Suppressor macrophage treated with lipopolysaccharide for 1 hour (primary cell): ENCODE measurements at places on chromosomes 7 and 10.

GRCh38 chr10:28812384-28813372 is 135.4 kb downstream of the BAMBI start:
- DNase-seq = no peak

DNA sequence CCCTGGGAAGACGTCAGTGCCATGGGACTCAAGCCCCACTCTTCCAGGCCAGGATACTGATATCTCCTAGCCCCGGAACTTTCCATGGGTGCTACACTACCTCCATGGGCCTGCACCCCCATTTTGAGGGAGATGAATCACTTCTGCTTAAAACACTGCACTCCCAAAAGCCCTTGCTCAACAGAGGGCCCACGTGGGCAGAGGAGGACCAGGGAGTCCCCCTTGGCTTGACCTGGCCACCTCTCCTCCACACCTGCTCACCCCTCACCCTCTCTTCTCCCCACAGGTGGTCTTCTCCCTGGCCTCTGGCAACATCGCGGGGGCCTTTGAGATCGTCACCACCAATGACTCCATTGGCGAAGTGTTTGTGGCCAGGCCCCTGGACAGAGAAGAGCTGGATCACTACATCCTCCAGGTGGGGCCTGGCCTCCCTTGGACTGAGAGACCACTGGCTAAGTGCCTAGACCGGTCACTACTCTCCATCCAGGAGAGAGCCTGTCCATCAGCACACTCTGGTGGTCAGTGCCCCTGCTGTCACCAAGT is 19.9 kb upstream of the C10orf105 start:
- DNase-seq = peak; percentile 41

GRCh38 chr10:113137941-113138685 is 188.1 kb downstream of the TCF7L2 start:
- DNase-seq = peak; percentile 88

DNA sequence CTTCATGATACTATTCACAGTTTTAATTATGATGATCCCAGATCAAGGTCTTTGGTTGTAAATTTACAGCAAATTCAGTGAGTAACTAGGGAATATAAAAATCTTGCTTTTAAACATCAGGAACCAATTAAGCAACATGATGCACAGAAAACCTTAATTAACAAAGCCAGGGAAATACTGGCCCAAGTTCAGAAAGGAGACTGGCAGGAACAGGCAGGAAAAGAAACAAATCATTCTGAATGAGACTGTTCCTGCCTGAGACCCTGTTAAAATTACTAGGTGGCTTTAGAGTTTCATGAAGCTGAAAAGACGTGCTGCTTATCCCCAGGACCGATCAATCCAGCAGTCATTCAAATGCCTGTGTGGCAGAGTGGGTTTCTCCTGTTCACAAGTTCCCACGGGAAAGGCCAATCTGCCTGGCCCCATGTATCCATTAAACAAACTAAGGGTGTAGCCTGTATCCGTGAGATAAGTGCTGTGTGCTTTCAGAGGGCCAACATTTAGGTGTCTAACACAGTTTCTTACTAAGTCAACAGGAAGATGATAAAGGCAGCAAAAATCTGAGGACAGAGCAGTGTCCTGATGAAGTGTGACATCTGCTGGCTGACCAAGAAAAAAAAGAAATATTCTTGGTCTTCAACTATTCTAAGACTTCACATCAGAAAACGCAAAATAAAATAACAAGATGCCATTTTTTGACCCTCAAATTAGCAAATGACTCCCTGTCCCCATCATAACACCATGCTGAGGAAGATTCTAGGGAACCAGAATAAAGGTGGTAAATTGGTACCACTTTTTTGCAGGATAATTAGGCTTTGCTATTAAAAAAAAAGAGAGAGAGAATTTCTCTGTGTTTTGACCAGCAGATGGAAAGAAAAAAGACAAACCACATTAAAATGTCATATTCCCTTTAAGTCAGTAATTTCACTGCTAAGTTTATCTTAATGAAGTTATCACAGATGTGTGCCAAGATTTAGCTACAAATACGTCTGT is 34.2 kb downstream of the PUS7 start:
- DNase-seq = peak; percentile 10

GRCh38 chr10:82961864-82962263 is 1086.9 kb downstream of the NRG3 start:
- DNase-seq = no peak

DNA sequence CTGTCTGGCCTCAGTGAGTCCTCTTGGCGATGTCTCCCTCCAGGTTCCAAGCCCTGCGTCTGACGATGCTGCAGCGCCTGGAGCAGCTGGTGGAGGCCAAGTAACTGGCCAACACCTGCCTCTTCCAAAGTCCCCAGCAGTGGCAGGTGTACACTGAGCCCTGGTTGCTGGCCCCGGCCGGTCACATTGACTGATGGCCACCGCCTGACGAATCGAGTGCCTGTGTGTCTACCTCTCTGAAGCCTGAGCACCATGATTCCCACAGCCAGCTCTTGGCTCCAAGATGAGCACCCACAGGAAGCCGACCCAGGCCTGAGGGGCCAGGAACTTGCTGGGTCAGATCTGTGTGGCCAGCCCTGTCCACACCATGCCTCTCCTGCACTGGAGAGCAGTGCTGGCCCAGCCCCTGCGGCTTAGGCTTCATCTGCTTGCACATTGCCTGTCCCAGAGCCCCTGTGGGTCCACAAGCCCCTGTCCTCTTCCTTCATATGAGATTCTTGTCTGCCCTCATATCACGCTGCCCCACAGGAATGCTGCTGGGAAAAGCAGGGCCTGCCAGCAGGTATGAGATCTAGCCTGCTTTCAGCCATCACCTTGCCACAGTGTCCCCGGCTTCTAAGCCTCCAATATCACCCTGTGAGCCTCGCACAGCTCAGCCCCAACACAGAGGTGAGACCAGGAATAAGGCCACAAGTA is 7.3 kb upstream of the ZNF22 start:
- no peak for DNase-seq

DNA sequence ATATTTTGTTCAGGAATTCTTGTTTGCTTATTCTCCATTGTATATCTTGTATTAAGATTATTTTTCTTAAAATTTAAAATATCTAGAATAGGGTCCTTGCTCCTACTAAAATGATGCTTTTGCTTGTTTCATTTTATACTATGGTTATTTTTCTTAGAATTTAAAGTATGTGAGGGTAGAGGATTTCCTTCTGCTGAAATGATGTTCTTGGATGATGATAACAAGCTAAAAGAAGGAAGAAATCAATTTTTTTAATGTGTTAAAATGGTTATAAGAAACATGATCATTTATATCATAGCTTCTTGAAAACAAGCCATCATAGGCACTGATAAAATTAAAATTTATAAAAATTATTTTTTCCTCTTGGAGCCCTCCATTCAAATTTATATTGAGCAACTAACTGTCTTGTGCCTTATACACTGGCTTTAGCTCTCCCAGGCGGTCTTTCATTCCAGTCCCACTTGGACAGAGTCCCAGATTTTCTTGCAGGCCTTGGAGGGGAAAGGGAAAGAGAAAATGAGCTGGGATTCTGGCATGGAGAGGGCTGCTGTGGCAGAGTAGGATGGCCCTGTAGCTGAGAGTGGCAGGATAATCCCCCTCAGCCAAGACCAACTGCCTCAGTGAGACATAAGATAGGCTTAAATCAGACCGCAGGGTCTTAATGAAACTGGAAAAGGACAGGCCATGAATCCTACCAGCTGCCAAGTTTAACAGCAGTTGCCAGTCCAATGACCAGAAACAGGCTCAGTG is 60.2 kb downstream of the DNAJB9 start:
- DNase-seq = no peak

GRCh38 chr7:81327468-81328266 is 408.8 kb upstream of the SEMA3C start:
- DNase-seq = no peak

DNA sequence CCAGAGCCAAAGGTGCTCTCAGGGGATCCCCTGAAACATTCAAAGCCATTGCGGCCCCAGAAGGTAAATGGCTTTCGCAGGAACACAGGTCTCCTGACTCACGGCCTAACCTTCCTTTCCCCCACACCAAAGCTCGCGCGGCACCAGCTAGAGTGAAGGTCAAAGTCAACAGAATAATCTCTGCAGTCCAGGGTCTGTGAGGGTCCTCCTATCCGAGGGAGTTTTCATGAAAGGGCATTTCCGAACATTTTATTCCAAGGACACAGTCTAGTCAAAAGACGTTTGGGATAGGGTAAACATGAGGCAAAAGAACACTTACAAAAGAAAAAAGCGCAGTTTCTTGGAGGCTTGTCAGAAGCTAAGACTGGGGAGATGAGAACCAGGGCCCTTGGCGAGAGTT is 559 bp upstream of the STEAP2 start:
- no peak for DNase-seq

DNA sequence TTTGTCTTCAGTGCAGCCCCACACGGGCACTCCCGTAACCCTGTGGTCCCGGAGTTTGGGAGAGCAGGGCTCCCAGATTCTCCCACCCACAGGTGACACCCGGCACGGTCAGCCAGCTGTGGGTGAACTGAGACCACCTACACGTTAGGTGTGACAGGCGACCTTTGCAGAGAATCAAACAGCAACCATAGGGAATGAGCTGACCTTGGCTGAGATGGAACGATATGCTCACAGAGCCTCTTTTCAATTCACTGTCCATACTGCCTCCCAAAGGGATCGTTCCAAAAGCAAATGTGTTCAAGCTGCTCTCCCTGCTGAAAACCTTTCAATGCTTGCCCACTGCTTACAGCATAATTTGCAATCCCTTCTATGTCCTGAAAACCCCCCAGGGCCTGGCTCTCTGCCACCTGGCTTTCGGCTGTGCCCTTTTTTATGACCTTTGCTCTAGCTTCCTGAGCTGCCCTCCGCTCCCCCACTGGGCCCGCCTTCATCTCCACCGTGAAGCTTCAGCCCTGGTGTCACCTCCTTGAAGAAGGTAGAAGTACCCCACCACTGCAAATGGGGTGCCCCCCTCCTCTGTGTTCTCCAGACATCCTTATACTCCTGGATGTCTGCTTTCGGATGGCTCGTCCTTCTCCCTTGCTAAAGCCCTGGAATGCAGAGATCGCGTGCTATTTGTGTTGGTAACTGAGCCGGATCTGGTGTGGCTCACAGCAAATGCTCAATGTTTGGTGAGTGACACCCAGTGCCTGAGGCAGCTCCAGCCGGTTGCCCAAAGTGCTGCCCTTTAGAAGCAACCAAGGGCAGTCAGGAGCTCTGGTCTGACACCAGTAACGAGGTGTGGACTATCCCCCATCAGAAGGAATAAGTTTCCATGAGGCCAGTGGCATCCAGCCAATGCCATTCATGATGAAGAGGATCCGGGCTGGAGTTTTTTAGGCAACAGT is 90.4 kb downstream of the KIAA1549 start:
- no peak for DNase-seq

DNA sequence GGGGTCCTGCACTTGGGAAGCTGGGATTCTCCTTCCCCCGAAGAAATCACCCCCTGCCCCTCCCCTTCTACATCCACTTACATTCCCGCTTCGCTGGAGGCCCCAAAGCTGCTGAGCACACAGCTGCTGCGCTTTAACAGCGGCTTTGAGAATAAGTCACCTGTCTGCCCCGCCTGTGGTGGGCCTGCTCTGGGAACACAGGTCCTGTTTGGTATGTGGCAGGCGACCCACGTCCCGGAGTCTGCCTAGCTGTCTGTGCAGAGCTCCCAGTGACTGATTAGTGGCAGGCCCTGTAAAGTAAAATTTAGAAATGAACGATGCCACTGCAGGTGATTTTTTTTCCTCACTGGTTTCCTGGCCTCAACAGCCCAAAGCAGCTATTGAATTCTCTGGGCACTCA is 47.0 kb downstream of the CDH23 start:
- DNase-seq = no peak

DNA sequence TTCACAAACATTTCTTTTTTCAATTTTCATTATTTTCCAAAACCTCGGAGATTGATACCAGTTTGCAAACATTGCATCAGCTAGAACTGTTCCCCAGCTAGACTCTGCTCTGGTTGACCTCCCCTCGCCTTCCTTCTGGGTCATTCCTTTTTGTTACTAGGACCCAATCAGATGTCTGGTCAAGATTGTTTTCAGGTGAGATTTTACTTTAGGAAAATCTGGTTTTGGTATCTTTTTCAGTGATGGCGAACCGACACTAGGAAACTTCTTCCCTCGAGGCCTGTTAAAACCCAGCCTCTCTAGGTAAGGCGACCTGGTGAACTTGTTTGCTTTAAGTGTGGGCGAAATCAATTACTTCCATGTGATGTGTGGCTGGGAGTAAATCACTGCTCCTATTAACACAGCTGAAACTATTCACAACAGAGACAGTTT is 8.4 kb downstream of the PROSER2 start:
- DNase-seq = no peak

DNA sequence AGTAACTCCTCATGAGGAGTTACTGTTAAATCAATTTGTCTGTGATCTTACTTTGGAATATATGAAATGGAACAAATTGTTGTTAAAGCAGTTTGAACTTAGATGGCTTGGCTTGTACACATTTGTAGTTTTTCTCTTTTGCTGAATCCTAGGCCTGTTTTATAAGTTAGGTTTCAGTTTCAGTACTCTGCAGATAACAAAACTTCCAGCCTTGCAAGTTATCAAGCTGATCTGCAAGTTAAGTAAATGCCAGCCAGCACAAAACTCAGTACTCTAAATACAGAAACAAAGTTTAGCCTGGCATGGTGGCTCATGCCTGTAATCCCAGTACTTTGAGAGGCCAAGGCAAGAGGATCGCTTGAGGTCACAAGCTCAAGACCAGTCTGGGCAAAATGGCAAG is 25.0 kb upstream of the PAXIP1 start:
- no peak for DNase-seq

DNA sequence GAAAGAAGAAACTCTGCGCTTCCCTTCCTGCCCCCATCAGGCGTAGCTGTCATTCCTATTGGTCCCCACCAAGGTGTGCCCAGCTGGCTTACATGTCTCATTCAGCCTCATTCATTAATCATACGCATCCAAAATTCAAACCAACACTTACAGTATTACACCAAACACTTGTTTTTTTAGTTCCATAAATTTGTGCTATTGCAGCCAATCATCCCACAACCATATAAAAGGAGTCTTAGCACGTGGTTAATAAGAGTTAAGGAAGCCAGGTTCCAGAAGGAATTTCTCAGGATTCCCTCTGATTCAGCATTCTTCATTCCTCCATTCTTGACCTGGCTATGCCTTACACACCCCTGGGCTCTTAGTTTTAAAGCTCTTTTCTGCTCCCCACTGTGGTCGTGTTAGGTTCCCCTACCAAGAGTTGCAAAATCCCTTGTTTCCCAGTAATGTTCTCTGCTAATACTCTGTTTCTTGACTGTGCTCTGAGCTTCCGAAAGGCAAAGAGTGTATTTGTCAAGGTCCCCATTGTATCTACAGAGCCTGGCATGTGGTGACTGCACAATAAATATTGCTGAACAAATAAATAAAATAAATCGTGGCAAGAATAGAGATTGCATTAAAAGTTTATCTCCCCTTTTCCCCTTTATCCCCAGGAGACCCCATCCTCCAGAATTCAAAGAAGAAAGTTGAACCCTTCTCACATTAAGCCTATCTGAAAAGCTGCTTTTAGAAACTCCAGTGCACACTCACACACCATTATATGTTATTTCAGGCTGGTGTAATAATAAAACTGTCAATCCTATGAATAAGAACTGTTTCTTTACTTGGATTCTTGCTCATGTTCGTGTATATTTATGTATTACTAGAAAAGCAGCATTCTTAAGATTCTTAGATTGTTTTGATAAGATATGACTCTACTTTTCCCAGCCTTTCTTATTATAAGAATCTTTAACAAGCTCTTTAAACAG is 514.4 kb downstream of the INHBA start:
- DNase-seq = no peak
